ENCODE measurements at places on chromosomes 3 and 15. TPM values are rescaled to one million over a fixed set of nuclear protein-coding genes. Genes with fewer than 3 reads are reported as not detected.

Gene SKOR1
- 1.6 TPM for total RNA-seq

Gene GNAT1
- not detected for total RNA-seq

Gene GOLGA8M
- total RNA-seq: not detected

Gene EIF4G1
- total RNA-seq: 350 TPM

Gene AGTR1
- not detected for total RNA-seq

Data from OCI-LY7 (cell line).